ENCODE measurements at places on chromosomes 3 and 15.

DNA sequence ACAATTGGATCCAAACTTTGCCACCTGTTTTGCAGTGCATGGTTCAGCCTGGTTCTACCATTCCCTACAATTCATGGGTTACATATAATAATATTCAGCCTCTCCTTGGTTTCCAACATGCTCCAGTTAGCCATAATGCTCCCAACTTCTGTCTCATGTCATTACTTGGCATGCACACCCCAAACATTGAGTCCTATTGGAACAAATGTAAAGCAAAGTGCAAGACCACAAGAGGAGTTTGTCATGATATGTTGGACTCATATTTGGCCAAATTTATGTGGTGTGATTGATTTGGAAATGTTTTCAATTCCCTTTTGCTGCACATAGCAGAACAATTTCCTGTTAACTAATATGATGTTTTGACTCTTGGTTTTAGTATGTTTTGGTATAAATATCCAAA, 50.2 kb downstream of the KCNAB1 start:
- DNase-seq, result no peak

GRCh38 chr15:73442421-73442820, 543 bp upstream of the REC114 start:
- DNase-seq, result no peak

GRCh38 chr3:138326866-138327595, 2.6 kb downstream of the NME9 start:
- no peak for DNase-seq

GRCh38 chr3:141439589-141439988, 47.2 kb upstream of the RASA2 start:
- DNase-seq, result no peak

- DNase-seq, result no peak
Measured at GRCh38 chr3:170680593-170680992, 94.7 kb upstream of the SLC7A14 start.

DNA sequence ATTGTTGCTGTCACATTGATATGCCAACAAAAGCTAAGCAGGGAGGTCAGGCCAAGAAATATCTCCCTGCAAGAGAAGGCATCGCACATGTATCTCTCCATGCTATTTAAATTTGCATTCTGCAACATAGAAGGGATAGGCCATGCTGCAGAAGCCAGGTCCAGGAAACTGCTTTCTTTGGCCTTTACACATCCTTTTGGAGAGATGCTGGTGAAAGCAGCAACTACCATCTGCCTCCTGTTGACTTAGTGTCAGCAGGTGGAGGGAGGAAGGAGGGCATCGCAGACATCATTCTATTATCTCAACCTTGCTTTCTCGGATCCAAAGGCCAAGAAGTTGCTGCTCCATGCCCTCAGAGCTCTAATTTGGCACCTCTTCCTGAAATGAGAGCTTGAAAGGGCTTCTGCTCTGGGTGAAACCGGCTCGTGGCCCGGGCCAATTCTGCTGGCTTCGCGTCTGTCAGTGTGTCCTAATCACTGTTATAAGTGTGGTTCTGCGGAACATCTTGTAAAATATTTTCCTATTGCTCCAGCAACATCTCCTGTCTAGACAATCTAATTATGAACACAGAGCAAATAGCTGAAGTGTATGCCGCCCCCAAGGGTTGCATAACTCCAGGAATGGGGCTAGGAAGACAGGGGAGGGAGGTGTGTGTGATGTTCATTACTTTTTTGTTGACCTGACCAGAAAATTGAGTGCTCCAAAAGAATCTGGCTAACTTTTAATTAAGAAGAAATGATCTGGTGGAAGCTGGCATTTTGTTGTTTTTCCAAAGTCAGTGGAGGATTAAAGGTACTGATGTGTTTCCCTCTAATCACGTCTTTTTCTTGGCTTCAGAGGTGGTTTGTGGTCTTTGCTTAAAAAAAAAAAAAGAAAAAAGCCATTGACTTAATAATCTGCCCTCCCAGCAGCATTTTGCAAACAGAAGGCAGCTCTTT, 89.1 kb downstream of the TPRG1 start:
- DNase-seq, result no peak

DNA sequence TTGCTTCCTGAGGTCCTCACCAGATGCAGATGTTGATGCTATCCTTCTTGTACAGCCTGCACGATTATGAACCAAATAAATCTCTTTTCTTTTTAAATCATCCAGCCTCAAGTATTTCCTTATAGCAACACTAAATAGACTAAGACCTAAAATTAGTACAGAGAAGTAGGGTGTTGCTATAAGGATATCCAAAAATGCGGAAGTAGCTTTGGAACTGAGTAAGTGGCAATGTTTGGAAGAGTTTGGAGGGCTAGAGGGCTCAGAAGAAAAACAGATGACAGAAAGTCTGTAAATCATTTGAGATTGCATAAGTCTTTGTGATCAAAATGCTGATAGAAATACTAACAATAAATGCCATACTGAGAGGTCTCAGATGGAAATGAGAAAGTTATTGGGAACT, 894.9 kb downstream of the DIPK2A start:
- no peak for DNase-seq

GRCh38 chr3:165463531-165463930, 267.3 kb upstream of the SLITRK3 start:
- DNase-seq, result no peak

GRCh38 chr15:76449455-76449854, 112.9 kb downstream of the ISL2 start:
- no peak for DNase-seq

- no peak for DNase-seq
Measured at GRCh38 chr3:171535133-171535532, 74.9 kb upstream of the TNIK start.

GRCh38 chr3:178140531-178141304, 395.5 kb upstream of the KCNMB2 start:
- DNase-seq, result no peak

DNA sequence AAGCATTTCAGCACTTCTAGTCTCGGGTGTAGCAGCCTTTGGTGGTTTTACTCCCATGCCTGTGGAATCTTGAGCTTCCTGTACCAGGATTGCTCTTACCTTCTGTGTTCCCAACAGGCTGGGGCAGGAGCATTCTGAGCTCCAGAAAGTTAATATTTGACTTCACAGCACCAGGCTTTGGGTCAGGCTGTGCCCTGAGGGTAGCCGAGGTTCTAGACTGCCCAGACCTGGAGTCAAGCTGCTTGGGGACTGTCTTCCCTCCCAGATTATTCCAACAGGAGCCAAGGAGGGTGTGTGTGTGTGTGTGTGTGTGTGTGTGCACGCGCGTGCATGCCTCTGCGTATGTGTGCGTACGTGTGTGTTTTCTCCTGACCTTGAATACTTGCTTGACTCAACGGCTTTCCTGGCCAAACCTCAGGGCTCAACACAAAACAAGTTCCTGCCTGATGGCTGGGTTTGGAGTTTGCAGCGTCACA, 94.8 kb downstream of the FLNB start:
- no peak for DNase-seq

DNA sequence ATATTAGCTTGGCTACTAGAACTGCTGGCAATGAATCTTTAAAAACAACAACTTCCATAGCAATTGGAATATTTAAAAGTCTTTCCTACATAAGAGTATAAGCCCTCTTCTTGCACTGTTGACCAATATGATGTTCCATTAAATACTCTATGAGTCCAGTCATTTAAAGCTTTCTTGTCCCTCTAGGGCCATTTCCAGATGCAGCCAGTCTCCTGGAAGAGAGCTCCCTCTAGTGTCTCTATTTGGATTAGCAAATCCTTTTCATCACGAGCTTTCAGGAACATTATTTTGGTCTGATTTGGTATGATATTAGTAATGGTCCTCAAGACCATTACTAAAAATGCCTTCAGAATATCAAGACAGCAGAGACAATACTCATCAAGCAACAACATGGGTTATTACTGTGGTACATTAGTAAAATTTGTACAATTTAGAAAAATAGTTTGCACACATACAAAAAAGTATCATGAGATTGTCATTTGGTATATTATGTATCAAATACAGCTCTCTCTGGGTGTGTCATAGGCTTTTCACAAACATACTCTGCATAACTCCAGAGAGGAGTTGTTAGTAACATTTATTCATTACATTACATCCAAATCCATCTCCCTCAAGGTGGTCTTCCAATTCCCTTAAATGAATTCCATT, 101.3 kb downstream of the DPH6 start:
- no peak for DNase-seq

DNA sequence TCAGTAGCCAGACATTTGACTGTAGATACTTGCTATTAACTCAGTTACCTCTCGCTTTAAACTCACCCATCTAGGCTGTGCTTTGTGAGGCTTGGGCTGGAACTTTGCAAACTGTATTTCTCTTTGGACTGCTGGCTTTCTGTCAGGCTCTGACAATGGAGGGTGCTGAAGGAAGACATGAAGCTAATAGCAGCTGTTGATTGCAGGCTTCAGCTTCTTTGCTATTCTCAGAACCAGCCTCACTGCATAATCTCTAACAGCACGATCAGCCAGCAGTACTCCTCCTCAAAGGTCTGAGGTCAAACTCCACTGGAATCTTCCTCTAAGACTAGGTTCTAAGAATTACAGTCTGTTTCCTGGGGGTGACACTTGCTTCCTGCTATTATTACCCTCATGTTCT, 295.6 kb downstream of the ZBBX start:
- DNase-seq, result no peak

GRCh38 chr3:36418296-36418695, 38.0 kb downstream of the STAC start:
- DNase-seq, result no peak

GRCh38 chr15:39642011-39642640, 61.2 kb downstream of the THBS1 start:
- DNase-seq, result no peak

GRCh38 chr15:63172851-63173451, 15.7 kb upstream of the RPS27L start:
- DNase-seq, result peak; percentile 34

DNA sequence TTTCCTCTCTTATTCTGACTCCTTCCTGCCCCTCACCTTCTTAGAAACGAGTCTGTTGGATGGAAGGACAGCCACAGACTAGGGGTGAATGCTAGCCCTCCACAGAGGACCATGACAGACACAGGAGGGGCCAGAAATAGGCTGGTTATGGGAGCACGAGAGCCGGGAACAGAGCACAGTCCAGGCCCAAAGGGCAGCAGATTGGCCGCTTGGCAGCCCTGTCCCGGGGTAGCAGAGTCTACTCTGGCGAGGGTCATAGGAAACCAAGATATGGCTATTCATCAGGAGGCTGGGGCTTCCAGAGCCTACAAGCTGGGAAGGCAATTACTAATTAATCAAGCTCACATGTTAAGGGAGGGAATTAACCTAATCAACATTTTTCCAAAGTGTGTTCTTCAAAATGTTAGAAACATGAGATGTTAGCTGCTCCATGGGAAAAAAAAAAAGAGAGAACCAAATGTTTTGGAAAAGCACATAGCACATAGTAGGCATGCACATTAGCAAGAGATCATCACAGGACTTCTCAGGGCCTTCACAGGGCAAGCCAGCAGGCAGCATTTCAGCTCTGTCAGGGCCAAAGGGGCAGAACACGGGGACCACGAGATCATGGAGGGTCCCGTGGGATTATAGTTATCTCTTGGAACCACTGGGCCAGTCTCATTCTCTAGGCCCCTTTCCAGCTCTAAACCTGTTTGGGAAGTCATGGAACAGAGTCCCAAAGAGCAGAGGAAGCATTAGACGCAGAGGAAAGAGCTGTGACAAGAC, 13.3 kb downstream of the SEMA3G start:
- no peak for DNase-seq

DNA sequence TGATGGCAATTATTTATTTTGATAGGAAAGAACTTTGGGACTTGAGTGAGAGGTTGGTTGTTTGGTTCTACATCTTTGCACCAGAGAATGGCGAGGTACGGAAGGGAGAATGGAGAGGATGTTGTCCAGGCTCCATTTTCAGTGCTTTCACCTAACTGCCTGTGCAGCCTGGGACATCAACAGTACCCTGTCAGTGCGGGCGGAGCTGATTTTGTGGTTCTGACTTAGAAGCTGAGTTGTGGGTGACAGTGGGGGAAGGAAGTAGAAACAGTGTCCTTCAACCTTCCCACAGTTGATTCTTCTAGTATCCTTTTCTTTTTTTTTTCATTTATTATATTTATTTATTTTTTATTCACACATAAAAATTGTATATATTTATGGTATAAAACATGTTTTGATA, 95.3 kb downstream of the TIGIT start:
- DNase-seq, result no peak

DNA sequence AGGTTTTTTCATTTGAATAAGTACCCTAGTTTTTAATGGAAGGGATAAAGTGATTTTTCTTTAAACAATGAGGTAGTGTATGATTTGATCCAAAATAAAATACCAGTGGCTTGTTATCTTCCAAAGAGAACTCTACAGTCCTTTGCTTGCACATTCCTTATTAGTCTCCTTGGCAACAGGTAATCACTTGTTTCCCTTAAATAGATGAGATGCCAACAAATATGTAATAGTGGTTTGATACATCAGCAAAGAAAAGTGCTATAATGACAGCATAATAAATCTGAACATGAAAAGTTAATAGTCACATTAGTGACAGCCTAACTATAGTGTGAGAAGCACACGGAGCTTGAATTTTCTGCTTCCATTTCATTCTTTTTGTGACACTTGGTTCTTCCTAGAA, 360.2 kb downstream of the ZNF385D start:
- DNase-seq, result no peak

DNA sequence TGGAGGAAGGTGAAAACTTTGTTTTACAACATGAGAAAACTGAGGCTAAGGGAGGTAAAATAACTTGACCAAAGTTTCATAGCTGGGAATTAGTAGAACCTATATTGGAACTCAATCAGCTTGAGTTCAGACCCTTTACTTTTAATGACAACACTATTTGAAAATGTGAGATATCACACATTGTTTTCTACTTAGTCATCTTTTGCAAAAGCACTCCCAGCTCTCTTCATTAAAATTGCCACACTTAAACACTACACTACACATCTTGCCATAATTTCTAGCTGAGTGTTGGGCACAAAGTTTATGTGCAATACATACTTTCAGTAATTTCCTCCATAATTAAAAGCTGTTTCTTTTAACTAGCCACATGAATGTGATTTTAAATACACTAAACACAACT, 230.4 kb upstream of the DCBLD2 start:
- no peak for DNase-seq

DNA sequence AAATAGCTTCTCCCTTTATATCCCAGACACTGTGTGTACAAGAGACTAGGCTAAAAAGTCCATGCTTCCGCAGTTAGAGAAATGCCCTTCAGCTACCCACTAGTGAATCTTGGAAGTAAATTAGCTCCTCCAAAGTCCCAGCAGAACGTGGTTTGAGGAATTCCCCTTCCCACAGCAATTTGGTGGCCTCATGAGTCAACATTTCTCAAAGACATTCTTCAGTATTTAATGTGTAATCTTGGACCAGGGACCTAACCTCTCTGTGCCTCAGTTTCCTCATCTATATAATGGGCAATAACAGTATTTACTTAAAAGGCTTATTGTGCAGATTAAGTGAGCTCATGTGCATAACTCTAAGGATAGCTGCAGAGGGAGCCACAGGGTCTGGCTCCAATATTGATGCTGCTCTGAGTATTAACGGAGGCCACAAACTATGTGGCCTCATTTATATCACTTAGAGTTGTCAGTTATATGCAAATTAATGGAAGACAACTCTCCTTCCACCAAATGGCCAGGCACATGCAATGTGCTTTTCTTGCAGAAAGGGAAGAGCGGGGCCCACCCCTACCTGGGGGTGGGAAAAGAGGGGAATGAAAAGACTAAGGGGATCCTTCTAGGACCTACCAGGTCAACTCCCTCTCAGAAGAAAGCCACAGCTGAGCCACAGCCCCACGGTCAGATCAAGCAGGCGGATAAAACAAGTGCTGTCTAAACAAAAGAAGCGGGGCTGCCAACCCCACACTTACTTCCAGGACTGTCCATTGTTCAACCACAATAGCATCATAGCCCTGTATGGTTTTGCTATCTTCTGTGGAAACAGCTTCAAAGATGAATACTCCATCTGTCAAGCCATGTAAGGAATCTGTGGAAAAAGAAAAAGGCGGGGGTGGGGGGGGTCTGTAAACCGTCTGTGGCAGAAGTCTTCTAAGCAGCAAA, 92.4 kb downstream of the OXNAD1 start:
- DNase-seq, result no peak

Measured in H1 (cell line).